NCI-H460 (cell line): ENCODE measurements at places on chromosomes 1 and 21.

DNA sequence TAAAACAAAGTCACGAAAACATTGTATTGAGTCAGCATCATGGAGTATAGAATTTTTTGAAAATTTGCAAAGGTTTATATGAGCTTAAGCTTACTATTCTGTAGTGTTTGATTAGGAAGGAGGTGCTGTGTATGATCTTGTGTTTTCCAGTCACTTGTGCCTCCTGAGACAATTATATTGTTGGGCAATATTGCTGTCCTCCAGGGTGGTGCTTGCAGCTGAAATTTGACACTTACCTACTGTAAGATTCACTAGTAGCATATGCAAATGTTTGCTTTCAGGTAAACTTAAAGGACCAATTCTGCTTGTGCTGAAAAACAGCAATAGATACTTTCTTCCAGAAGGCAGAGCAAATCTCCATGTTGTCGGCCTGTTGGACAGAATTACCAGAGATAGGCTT, 268.0 kb downstream of the TGFB2 start:
- DNase-seq = no peak

GRCh38 chr1:181390410-181391077, 92.8 kb upstream of the CACNA1E start:
- no peak for DNase-seq

- DNase-seq = no peak
Measured at GRCh38 chr1:165954940-165955339, 127.5 kb downstream of the UCK2 start.

DNA sequence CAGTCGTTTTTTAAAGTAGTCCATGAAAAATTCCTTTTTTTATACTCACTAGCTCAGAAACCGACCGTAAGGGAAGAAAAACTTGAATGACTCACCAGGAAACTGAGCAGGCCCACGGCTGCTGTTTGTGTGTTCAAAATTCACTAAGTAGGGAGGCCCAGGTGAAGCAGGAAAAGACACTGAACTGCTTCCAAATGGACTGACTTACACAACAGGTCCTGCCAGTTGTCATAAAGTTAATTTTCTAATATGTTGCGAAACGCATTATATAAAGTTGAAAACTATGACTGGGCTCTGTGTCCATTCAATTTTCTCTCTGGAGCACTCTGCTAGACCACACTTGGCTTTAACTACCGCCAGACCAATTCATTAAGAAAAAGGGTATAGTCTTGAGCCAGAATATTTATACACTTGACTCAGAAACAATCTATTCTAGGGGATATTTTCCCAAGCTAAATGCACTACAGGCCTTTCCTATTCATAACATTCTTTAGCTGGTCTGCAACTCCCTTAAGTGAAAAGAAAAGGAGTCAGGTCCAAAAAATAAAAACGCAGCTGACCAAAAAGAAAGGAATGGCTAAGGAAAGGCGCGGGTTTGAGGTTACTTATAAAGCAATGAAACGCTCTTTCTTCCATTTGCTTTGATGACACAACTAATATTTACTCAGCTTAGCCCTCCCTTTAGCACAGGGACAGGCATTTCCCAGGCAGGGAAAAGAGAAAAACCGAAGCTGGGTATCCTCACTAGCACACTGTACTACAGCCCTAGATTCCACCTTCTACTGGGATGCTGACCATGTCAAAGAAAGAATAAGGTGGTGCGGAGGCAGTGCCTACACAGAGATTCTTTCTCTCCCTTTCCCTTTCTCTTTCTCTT, 306.3 kb upstream of the ESRRG start:
- DNase-seq = no peak
